AML-193 (cell line): ENCODE measurements at places on chromosomes 6 and 20.

GRCh38 chr6:131900231-131900630, 50.9 kb downstream of the CCN2 start:
- DNase-seq: no peak

DNA sequence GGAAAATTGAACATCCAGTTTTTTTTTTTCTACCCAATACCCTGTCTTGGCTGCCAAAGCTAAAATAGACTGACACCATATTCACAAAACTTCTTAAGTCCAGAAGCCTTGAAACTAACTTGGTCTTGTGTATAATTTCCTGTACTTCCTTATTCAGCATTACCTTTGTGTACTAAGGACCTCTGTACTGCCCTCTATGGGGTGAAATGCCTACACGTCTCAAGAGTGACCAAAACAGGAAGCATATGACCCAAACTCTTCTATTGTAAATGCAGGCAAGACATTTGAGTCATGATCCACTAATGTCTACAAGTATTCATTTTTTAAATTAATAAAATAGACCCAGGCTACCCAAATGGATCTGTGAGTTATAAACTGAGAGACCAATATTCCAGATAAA, 50.4 kb downstream of the HMGCLL1 start:
- peak; percentile 89 for DNase-seq

GRCh38 chr20:12130781-12131180, 213.1 kb downstream of the BTBD3 start:
- no peak for DNase-seq

DNA sequence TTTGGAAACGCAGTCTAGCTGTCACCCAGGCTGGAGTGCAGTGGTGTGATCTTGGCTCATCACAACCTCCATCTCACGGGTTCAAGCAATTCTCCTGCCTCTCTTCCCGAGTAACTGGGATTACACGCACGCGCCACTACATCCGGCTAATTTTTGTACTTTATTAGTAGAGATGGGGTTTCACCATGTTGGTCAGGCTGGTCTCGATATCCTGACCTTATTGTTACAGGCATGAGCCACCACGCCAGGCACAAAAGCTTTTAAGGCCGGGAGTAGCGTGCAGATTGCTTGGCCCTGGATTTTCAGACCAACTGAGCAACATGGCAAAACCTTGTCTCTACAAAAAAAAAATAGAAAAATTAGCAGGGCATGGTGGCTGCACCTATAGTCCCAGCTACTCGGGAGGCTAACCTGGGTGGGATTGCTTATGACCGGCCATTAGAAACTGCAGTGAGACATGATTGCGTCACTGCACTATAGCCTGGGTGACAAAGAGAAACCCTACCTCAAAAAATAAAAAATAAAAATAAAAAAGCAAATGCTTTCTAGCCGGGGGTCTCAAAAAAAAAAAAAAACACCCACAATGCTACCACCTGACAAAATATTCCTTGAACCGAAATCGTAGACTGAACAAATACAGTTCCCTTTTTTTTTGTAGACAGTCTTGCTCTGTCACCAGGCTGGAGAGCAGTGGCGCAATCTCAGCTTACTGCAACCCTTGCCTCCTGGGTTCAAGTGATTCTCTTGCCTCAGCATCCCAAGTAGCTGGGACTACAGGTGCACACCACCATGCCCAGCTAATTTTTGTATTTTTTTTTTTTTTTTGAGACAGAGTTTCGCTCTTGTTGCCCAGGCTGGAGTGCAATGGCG, 15.0 kb downstream of the RBM39 start:
- peak; percentile 9 for DNase-seq

GRCh38 chr6:5302995-5303622, 41.8 kb downstream of the FARS2 start:
- DNase-seq: no peak

DNA sequence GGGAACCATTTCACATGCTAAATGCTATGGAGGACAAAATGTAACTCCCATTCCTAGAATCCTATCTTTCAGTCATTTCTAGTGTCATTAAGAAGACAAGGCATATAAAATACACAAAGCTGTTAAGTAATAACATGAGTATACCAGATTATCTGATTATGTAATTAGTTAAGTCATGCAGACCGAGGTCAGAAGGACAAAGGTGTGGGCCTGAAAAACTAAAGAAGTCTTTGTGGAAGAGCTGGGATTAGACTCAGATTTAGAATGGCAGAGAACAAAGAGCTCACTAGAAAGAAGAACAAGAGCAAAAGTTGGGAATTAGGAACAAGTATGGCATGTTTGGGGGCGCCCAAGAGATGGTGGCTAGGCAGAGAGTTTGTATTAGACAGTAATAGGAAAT, 37.0 kb downstream of the EFHC1 start:
- no peak for DNase-seq

DNA sequence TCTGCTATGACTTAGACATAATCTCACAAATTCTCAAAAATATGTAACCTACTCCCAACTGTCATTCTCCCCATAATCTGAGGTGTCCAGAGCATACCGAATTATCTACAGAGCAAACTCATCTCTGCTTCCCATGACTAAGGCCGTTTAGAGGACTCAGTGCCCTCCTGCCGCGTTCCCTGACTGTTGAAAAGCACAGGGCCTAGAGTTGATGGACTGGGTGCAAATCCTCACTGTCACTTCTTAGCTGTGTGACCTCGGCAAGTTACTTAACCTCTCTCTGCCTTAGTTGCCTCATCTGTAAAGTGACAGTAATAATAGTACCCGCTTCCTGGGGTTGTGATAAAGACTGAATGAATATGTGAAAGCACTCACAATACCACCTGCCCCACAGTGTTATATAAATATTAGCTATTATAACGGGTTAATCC, 4.7 kb upstream of the TUBB2A start:
- no peak for DNase-seq

GRCh38 chr6:139732451-139732850, 358.0 kb upstream of the CITED2 start:
- DNase-seq: no peak
